LoVo (cell line): ENCODE measurements at places on chromosomes 5 and 9.

- DNase-seq, result no peak
Measured at GRCh38 chr9:137233143-137233980, 2.7 kb downstream of the SLC34A3 start.

GRCh38 chr5:168706655-168707069 is 127.5 kb upstream of the PANK3 start:
- DNase-seq, result no peak

DNA sequence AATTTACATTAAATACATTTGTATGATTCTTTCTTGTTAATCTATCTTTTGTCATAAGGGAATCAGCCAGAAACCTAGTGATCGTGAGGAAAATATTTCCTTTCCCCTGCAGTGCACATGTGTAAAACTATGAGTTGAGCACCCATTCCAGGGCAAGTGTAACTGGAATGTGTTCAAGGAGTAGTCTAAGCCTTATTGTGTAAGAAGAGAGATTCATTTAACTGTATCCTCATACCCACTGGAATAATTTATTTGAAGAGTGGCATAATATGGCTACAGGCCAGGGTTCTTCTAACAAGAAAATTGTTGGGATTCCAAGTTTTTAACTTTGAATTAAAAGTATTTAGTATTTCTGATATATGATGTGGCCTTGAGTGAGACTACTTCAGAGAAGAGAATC is 1692.7 kb downstream of the EFNA5 start:
- DNase-seq, result no peak

DNA sequence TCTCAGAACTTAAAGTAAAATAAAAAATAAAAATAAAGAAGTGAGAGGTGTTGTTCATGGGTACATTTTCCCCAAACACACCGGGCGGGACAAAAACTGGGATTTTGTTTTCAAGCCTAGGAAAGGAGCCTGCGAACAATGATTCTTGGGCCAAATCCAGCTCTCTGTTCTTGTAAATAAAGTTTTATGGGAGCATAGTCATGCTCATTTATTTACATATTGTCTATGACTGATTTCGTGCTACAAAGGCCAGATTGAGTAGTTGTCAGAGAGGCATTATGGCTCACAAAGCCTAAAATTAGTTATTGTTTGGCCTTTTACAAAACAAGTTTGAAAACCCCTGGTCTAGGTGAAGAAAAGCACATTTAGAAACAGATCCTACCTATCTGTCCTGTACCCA is 821.0 kb upstream of the GRAMD2B start:
- peak; percentile 2 for DNase-seq

DNA sequence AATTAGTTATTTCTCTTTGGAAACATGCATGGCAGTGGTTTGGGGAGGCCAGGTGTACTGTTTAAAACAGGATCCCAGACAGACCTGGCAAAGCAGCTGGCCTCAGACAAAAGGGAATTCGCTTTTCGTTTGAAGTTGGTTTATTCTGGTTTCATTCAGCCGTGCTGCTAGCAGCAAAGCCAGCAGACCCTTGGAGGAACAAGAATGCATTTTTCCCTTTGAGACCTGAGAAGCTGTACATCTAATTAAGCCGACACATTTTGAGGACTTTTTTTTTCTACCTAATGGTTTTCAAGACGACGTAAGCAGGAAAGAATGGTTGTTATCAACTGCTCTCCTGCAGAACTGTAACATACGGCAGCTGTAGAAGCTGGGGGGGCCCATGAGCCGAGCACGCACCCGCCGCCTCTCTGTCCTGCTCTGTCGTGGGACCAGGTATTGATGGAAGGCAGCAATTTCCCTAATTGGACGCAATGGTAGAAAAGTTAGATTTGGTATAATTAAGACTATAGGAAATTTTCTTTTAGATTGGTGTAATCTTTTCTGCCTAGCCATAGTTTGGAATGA is 13.6 kb downstream of the PLEKHG4B start:
- DNase-seq, result no peak

- no peak for DNase-seq
Measured at GRCh38 chr5:94793113-94793815, 174.8 kb downstream of the SLF1 start.

DNA sequence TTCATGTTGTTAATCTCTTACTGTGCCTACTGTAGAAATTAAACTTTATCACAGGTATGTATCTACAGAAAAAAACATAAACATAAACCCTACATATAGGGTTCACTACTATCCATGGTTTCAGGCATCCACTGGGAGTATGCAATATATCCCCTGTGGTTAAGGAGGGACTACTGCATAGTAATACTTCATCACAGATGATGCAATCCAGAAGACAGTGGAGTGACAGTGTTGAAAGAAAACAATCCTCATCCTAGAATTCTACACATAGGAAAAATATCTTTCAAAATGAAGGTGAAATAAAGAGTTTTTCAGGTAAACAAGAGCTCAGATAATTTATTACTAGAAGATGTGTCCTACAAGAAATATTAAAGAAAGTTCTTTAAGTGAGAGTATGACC is 105.9 kb downstream of the HOMER1 start:
- DNase-seq, result no peak

- no peak for DNase-seq
Measured at GRCh38 chr9:16058131-16058549, 505.3 kb downstream of the CCDC171 start.

- DNase-seq, result no peak
Measured at GRCh38 chr5:171642894-171643293, 142.7 kb upstream of the SMIM23 start.

DNA sequence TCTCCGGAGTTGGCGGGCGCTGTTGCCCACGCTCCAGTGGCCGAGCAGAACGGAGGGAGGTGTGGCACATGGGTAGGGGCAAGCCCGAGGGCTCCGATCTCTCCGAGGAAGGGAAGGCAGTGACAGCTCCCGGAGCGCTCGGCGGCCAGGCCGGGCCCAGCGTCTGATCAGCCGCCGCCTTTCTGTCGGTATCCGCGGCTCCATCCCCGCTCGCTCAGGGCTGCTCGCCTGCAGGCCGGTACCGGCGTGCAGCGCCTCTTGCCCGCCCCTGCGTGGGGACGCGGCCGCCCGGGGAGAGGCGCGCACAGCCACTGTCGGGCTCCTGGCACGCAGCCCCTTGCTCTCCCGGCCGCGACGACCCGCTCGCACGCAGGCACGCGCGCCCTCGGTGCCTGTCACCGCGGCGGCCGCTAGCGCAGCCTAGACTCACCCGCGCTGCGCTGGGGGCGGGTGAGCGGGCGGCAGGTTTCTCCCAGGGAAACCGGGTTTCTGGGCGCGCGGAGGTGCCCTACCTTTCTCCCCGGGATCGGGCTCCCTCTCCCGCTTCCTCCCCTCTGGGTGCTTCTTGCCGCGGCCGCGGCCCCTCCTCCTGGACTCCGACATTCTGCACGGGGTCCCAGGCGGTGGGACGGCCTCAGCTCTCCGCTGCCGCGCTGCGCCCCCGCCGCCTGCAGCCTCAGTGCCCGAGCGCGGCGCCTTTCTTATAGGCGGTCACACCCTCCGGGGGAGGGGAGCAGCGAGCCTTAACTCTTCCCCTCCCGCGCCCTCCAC is 108.4 kb downstream of the PSD2 start:
- DNase-seq, result no peak

GRCh38 chr5:55286411-55286933 is 21.0 kb downstream of the DHX29 start:
- DNase-seq, result no peak

GRCh38 chr9:5375091-5375490 is 35.4 kb upstream of the RLN1 start:
- DNase-seq, result no peak

DNA sequence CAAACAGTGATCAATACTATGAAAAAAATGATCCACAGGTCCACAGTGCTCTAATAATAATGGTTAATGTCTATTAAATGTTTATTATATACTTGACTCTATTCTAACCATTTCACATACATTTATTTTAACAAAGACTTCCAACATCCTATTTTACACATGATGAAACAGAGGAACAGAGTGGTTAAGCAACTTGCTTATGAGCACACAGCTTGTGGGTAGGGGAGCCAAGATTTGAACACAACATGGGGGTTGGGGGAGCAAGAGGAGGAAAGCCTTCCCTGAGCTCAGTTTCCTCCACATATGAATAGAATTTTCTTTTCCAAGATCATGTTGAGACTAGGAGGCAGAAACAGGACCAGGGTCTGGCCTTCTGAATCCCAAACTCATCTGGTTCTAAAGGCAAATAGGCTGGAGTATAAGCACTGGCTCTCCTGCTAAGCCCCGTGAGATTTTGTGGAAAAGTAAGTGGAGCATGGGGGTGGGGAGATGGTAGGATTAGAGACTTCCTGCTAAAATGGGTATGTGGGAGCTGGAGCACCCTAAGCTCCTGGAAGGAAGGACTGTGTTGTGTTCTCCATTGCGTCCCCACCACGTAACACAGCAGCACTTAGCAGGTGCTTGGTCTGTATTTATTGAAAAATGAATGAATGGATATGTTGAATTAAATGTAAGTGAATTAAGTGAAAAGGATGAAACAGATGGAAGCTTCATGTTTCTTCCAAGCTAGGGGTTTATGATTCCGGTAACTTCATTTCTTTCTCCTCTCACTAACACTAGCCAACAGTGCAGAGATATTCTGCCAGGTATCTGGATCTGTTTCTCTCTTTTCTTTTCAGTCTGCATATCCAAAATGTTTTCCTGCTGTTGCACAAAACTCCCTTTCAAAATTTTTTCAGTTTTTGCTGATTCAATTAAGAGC is 26.9 kb upstream of the GALNT10 start:
- DNase-seq, result no peak
